Hematopoietic multipotent progenitor cell treated with erythropoietin and hydrocortisone succinate and interleukin-3 and kit ligand, for 4 days (in vitro differentiated cells): ENCODE measurements at places on chromosomes 6 and 20.
A peak's percentile ranks its signal among the peaks of the same experiment; 100 is the strongest.

- DNase-seq: no peak
These were observed 114.6 kb upstream of the THBS2 start for GRCh38 chr6:169368200-169368599.

DNA sequence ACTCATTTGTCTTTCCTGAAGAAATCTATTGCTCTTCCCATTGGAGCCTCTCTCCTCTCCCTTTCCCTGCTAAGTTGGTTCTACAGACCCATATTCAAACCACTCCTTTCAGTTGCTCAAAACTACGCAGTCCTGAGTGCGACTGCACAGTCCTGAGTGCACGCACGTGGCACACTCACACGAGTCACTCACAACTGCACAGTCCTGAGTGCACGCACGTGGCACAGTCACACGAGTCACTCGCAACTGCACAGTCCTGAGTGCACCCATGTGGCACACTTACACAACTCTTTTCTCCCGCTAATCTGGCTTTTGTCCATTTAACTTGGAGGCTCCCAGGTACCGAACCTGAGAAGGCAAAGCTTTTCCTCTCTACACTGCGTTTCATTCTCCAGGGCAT lies 159.7 kb downstream of the RNASET2 start:
- DNase-seq: no peak

- no peak for DNase-seq
These were observed 27.4 kb upstream of the SMIM29 start for GRCh38 chr6:34276191-34276590.

- no peak for DNase-seq
These were observed 12.5 kb upstream of the EBF4 start for GRCh38 chr20:2680046-2680445.

DNA sequence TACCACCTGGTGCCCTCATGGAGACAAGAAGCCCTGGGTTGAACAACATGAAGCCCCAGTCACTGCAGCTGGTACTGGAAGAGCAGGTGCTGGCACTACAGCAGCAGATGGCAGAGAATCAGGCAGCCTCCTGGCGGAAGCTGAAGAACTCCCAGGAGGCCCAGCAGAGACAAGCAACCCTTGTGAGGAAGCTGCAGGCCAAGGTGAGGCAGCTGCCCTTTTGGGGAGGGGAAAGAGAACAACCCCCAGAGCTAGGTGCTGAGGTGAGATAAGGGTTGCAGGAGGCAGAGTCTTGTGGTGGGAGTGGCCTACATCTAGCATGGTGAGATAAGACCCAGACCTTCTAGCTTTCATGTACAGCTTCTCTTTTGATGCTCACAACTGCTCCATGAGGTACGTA lies 7.0 kb downstream of the CEP250 start:
- DNase-seq: peak; percentile 90

- DNase-seq: no peak
These were observed 25.5 kb upstream of the RAB23 start for GRCh38 chr6:57247603-57248002.

DNA sequence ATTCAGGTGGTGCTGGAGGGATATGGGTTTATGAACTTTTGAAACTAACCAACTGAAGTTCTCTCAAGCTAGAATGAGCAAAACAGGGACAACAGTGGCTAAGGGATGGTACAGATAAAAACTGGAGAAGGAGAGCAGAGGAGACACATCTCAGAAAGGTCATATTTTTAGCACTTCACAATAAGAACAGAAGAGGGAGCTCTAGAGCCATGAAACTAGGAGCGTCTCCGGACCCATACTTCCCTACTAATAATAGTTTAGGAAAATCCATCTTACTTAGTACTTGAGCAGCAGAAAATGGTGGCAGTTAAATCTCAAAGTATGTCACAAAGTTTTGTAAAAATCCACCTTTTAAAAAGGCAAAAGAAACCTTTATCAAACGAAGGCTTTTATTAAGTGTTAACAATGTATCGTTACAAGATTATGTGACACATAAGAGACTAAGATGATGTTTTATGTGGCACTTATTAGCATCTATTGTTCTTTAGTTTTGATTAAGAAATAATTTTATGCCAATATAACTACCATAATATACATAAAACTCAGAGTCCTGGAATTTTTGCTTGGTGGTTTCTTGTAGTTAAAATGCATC lies 278.6 kb downstream of the TBC1D32 start:
- peak; percentile 76 for DNase-seq

GRCh38 chr6:50116390-50116789 lies 66.7 kb upstream of the DEFB112 start:
- no peak for DNase-seq

GRCh38 chr6:107272246-107272645 lies 156.9 kb upstream of the BEND3 start:
- no peak for DNase-seq

DNA sequence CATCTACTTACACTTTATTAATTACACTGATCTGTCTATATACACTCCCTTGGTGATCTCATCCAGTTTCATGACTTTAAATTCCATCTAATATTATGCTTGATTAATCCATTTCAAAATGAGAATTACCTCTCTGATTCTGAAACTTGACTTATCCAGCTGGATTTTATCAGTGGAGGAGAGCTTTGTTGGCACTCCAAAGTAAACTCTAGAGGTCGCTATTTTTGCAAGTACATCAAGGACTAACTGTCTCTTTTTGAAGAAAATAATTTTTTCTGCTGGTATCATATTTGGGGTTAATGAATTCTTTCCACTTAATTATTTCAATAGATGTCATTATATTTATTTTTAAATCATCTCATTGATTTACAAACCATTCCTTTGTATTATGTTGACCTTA lies 630.3 kb upstream of the MAN1A1 start:
- peak; percentile 9 for DNase-seq

DNA sequence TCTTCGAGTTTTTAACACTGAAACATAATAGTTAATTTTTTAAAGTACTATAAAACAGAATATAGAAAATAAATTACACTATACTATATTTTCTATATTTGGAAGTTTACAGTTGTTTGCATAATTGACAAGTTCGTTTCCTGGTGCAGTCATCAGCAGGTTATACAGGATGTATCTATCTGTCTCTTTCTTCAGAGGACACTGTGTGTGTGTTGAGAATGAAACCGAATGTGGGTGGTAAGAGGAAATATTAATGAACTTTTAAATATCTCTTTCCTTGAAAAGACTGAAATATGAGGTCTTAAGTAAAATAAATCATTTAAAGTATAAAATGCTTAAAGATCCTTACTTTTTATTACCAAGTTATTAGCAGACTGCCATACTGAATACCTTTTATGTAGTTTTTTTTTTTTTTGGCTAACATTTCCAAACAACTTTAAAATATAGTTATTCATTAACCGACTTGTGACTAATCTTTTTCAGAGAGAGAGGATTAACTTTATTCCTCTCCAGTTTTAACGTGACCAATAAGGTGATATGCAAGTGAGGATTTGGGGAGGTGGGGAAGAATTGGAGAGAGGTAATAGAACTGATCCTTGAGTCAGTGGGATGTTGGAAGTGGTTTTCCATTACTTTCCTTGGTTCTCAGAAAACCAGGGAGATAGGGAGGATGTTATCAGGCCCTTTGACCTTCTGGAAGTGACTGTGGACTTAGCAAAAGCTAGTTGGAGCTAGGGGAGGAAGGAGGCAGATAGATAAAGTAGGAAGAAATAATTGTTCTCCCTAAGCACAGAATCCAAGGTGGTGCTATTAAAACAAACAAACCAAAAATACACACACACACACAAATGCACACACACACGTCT lies 380.0 kb upstream of the FLRT3 start:
- DNase-seq: no peak

DNA sequence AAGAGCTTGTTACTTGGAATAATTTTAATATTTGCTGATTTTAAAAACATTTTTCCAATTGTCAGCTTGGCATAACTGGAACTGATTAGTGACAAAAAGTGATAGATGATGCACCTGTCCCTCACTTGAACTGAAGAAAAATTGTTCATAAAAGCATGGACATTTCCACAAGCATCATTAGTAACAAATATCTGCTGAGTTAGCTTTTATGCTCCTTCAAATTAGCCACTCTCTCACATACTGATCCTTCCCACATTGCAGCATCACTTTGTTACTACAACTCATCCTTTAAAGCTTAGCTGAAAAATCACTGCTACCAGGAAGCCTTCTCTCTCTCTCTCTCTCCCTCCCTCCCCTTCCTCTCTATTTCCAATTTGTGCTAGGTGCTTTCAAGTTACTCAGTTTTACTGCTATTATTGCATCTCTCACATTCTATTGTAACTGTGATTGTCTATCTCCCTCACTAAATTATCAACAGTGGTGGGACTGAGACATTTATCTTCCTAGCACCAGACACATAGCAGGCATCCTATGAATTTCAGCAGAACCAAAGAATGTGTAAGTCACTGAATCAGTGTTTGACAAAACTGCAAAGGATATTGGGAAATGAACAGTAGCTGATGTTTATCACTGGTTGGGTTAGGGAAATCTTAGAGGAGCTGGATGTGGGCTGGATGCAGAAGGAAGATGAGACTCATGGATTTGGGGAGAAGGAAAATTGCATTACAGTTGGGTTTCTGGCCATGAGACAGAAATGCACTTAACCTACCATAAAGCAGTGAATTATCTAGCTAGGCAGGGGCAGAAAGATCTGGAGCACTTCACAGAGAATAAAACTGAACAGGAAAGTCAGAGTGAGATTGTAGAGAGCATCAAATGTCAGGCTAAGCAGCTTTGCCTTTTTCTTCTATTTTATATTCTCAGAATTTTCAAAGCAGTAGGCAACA lies 128.4 kb upstream of the PLN start:
- DNase-seq: no peak

DNA sequence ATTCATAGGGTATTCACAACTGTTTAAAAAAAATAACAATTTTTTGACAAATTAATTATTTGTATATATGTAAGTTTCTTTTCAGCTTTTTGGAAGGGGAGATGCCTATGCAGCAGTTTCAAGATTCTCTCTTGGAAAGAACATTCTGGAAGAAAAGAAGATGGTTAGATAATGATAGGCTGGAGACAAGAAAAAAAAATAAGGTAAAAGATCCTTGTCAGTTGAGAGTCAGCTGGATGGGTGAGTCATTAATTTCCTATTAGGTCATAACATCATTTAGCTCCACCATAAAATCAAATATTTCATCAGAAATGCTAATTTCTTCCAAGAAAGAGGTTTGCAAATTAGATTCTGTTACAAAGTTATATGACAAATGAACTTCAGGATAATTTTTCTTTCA lies 880.4 kb downstream of the EPHA7 start:
- no peak for DNase-seq

DNA sequence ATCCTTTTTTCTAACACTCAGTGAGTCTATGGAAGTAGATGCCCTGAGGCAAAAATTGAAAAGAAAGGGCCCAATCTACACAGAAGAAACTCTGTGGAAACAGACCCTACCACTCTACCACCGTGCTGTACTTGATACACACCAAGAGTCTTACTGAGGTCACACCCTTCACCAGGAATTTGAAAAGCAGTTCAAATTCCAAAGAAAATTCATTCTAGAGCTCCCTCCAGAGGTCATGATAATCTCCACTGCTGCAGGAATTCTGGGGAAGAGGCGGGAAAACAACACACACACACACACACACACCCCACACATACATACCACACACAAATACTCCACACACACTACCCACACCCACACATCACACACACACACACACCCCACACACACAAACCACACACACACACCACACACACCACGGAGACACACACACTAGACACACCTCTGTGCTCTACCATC lies 336.8 kb downstream of the HDGFL1 start:
- no peak for DNase-seq

GRCh38 chr6:10771371-10771894 lies 23.8 kb downstream of the TMEM14B start:
- peak; percentile 89 for DNase-seq

DNA sequence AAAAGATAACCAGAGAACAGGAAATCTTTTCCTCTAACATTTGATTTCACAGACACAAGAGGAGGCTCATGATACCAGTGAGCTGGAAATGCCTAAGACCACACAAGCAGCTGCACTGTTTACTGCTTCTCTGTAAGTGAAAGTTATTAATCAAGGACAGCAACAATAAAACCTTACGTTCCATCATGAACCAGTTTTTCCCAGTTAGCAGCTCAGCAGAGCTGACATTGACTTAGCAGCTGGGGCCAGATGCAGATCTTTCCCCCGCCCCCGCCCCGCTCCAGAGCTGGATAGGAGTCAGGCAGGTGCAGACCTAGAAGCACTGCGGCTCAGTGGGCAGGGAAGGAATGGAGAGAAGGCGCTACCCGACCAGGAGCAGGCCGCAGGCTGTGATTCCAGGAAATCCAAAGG lies 275.2 kb downstream of the GMDS start:
- DNase-seq: peak; percentile 76

DNA sequence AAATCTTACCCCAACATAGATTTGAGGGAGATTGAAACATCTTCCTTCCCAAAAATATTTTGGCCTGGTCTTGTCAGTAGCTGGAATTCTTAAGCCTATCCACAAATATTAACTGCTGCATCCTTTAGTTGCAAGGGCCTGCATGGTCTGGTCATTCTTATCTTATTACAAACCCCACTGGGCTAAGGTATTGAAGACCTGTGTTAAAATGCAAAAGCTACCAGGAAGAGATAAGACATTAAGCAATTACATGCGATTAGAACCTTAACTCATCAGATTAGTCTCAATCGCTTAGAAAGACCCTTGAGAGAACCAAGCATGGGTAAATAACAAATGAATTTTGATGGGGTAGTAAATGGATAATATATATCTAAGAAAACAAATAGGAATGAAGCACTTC lies 426.6 kb downstream of the FRK start:
- no peak for DNase-seq

DNA sequence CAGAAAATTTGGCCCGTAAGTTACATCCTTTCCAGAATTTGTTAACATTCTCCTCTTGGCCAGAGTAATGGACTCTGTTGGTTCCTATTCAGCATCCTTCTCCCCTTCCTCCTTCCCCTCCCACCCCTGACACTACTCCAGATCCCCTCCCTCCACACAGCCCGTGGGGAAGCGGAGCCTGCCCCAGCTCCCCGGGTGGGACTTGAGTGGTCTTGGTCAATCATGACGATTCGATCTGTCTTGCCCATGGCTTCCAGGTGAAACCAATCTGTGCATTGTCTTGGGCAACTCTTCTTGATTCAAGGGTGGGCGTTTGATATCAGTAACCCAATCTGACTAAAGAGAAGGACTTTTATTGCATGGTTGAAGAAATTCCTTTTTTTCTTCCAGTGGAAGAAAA lies 143.9 kb downstream of the ANKRD60 start:
- DNase-seq: no peak

- DNase-seq: no peak
These were observed 96.9 kb downstream of the RFX6 start for GRCh38 chr6:116973976-116974375.

DNA sequence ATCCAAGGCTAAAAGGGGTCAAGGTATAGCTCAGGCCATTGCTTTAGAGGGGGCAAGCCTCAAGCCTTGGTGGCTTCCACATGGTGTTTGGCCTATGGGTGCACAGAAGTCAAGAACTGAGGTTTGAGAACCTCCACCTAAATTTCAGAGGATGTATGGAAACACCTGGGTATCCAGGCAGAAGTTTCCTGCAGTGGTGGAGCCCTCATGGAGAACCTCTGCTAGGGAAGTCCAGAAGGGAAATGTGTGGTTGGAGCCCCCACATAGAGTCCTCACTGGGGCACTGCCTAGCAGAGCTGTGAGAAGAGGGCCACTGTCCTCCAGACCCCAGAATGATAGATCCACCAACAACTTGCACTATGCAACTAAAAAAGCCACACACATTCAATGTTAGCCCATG lies 678.7 kb upstream of the ADGRB3 start:
- no peak for DNase-seq
